ENCODE measurements at places on chromosomes 7 and 10.

DNA sequence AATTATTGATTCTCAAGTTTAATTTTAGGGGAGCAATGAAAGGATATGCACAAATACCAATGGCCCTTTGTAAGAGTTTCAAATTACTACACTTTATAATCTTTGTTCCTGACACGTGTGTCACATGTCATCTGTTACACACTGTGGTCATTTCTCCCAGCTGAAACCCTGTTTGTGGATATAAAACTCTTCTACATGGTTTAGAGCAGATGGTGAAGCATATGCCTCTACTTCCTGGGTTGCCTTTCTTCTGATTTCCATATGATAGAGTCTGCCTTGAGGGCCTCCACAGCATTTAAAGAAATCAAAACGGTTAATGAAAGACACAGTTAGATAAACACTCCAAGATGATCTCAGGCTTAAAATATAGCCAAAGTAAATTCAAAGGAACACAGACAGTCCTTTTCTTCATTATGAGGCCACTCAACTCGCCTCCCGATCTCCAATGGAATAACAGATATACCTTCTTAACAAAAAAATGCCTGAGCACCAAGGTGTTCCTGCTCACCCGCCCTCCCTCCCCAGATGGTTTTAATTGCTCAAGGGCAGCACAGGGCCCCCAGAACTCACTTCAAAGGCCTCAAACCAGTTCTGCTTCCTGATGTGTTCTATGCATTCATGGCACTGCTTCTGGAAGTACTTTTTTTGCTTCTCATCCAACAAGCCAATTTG lies 75.0 kb downstream of the CPVL start:
- DNase-seq = no peak

DNA sequence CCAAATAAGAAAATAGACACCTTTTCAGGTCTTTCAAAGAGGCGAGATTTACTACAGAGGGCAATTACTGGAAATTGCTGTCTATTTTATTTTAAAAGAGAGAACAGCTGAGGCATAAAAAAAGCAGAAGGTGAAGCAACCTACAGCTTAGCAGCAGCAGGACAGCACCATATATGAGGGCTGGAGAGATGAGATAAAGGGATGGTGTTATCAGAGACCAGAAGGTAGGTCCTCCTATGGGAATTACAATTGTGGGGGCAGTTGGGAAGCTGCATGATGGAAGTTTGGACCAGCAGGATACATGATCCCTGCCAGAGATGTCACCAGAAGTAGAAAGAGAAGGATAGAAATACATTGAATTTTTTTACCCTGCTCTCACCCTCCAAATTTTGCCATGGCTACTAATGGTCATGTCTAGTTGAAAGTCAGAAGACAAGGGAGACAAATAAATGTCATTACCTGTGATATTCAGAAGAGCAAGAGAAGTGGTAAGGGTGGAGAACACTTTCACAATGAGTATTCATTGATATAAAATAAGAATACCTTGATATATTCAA lies 77.2 kb upstream of the CALCR start:
- DNase-seq = no peak

DNA sequence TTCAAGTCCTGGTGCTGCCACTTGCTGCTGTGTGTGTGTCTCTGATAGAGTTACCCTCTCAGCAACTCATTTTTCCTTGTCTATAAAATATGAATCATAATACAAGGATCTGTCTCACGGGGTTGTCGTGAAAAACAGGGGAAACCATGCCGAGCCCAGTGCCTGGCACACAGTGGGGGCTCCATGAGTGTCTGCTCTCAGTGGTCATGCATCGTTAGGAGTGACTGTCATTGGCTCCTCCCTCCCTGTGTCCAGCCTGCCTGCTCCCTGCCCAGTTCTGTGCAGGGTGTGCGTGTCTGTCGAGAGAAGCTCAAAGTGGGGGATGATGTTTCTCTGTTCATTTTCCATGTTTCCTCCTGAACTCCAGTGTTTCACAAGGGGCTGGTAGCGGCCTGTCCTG lies 83.6 kb upstream of the LRRC4 start:
- no peak for DNase-seq

GRCh38 chr7:66535414-66536329 lies 93.0 kb upstream of the KCTD7 start:
- no peak for DNase-seq

DNA sequence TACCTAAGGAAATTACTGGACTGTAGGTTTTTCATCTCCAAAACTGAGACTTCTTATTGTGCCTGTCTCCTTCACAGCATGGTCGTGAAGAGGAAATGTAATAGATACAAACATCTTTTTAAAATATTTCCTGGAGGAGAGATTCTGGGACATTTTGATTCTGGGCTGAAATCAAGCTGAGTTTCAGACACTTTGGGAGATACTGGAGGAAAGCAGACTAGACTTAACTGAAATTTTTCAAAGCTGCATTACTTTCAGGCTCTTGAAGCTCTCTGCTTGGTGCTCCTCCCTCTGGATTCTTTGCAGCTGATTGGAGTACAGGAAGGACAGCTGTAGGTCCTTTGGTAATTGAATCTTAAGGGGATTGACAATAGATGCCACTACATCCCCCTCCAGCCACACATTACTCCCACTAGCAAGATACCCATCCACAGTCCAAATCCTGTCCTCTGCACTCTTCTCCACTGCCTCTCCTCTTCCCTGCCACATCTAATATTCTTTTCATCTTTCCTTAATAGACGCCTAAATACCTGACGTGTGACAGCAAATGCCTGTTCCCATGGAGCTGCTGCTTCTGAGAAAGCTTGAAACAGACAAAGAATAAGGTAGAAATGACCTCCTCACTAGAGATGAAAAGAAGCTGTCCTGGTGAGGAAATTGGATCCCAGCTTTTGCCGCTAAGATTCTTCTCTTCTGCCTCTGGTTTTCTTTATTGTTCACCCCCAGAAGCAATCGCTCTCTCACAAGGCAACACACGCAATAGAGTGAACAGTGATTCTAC lies 111.5 kb upstream of the PHYHIPL start:
- DNase-seq = no peak

GRCh38 chr10:124106241-124106879 lies 13.0 kb upstream of the CHST15 start:
- peak; percentile 78 for DNase-seq

Data from AG08396 (cell line).